ENCODE measurements at places on chromosomes 7 and 10.

GRCh38 chr7:6451224-6451705, 3.5 kb upstream of the DAGLB start:
- no peak for DNase-seq

- no peak for DNase-seq
These were observed 271.9 kb downstream of the ADARB2 start for GRCh38 chr10:1465418-1465911.

DNA sequence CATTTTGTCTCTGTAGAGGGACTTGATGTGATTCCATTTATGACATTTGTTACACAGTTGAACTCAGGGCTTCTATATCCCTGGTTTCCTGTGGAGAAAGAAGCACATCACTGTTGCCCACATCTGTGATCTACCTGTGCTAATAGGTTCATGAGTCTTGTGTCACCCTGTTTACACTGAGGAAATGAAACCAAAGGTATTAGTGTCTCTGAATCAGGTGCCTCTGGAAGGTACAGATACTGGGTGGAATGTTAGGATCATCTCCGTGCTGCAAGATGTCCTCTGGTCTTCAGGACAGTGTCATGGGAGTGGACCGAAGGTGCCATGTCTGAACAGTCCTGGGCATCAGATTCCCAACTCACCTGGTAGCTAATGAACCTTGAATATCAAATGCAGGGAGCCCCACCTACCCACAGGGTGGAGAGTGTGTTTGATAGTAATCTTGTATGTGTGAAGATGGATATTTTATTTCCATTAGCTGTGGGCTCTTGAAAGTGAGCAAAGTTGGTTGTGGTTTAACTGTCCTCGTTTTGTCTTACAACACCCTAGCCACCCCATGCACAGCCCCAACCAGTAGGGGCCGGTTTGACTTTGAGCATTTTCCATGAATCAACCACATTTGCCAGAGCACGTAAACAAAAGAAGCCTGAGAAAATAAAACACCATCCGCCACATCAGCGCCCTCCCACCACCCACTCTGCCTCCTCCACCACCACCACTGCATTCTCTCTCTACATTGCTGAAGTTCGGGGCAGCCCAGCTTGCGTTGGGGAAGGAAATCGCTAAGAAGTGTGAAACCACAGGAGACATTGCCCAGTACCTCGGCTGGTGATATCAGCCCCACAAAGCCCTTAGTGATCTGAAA, 40.7 kb downstream of the TARP start:
- no peak for DNase-seq

- DNase-seq = no peak
These were observed 10.7 kb upstream of the IDI2 start for GRCh38 chr10:1036341-1036791.

GRCh38 chr7:26562841-26563240, 271.2 kb downstream of the SNX10 start:
- DNase-seq = no peak

DNA sequence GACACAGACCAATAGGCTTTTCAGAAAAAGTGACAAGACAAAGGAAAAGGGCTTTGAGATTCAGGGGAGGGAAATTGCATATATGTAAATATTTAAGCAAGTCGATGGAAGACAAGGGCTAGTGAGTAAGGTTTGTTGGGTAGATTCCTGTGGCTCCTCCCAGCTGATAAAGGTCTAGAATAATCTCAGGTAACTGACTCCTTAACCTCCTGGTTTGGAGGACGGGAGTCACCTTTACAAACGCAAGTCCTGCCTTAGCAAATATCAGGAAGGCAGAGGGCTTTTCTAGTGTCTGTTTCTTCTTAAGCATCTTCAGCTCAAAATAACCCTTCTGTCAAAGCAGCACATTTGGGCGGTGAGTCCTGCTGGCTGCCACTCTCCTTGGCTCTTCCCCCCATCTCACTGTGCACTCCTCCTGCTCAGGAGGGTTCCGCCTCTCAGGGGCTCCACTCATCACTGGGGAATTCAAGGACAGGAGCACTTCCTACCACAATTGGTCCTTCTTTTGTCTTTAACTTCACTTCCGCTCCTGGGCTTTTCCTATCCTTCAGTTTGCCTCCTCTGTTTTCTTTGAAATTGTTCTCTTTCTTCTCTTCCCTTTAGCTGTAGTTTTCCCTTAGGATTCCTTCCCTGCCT, 496.3 kb upstream of the KLF6 start:
- no peak for DNase-seq

DNA sequence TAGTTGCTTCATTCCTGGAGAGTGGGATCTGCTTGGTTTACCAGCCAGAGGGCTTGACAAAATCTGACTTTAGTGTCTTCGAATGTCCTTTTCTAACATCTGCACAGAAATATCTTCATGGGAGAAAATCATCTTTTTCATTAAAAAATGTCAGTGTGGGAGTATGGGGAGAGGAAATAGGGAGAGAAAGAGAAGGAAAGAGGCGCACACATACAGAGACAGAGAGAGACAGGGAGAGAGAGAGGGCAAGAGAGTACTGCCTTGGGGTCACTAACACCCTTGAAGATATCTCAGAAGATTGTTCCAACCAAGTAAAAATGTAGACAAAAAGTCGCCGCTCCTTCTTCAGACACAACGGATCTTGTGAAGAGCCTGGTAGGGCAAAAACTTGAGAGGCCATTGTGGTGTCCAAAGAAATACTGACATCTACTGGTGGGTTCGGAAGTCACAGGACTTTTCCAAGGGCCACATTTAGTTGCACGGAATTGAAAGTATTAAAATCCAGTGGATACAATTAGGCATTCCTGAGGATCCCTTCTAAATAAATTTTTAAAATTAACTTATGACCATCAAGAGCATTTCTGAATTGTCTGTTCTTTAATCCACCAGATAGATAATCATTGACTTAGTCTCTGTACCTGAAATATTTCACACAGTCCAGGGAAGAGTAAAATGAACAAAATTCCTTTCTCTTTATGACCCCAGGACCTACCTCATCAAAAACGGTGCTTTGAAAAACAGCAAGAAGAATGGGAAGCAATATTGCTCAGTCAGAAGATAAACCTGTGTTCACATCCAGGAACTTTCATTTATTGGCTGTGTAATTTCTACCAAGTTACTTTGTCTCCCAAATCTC, 29.7 kb downstream of the VIM start:
- peak; percentile 85 for DNase-seq

GRCh38 chr10:117391436-117392205, 16.4 kb upstream of the PDZD8 start:
- peak; percentile 40 for DNase-seq

DNA sequence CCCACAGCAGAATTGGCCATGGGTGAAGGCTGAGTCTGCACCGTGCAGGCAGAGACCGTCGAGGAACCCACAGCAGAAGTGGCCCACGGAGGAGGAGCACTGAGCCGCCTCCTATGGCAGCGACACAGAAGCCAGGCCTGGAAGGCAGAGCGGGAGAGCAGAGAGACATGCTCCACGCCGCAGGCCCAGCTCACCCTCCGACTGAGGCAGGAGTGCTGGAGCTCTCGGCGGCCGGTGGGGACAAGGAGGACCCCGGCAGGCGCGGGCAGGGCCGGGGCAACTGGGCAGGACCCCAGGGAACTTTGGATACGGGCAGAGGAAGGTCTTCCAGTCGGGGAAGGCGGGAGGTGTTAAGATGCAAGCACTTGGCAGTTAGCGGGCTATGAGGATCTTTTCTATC, 420.4 kb downstream of the DNAJB6 start:
- DNase-seq = no peak

DNA sequence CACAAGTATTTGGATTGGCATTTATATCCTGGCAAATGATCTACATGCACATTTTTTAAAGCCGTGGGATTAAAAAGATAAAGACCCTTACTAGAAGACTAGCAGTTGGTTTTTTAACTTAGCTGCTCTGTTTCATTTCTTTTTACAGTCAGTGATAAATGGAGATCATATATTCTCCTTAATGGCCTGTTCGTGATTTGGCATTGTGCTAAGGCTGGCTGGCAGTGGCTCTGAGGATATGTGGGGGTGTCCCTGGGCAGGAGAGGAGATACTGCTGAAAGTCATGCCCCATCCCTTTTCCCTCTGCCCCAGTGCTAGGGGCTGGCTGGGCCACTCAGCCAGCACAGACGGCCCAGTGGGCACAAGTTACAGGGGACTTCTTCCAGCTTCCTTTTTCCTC, 341.7 kb downstream of the PRPF18 start:
- DNase-seq = no peak

DNA sequence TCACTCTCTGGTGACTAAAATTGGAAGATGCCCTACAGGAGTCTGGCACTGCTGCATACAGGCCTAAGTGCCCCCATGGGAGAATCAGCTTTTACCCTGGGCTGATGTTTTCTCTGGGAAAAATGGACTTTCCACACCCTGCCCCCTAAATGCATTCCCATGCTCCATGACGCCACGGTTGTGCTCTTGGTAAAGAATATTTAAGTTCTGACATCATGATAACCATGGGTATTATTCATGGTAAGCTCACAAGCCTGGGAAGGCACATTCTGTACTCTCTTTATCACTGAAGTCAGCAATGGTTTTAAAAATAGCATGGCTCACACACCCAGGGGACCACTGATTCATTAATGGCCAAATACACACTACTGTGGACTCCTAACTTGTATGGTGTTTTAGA, 43.4 kb downstream of the HIPK2 start:
- DNase-seq = peak; percentile 86

DNA sequence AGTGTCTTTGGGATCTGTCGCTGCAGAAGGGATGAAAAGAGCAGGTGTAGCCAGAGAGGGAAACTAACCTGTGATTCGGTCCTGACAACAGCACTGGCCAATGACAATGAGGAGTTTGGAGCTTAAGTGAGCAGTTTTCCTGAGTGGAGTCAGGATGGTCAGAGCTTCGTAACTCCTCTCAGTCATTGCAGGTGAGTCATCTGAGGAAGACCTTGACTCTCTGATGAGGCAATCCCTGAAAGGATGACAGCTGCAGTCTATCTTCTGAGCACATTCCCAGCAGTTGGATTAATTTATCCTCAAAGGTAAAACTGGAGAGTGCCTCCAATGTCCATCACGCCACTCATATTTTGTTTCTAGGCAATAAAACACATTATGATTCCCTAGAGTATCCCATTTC, 401.9 kb downstream of the POM121L12 start:
- DNase-seq = no peak

DNA sequence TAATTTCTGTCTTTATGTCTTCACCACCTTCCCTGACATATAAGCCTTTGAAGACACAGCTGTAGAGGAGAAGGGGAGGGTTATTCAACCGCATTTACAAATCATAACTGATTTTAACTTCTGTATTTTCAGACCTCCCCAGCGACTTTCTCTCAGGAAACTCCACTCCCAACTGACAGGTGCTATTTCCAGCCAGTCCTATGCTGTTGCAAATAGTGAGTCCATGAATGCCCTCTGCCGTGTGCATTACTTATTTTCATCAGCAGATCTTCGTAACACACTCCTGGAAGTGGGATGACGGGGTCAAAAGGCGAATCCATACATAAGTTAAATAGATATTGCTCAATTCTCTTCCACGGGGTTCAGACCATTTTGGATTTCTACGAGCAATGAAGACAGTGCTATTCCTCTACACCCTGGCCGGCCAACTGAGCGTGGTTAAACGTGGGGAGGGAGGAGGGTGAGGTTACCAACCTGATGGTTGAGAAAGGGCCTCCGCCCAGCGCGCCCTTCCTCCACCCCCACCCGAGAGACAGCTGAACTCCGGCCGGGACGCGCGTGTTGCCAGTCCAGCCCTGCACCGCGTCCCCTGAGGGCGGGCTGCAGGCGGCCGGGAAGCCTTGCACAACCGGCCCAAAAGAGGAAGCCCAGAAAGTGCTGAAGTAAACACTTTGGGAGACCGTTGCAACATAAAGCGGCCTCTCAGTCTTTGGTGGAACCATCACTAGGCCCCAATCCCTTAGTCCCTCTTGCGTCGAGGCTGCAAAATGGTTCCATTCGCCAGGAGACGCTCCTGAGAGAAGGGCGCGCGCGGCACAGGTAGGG, at the start of gene APBB1IP:
TSS of gene APBB1IP (plus strand) at position 705 of the 825 bp plus-strand sequence. CDS start 53,986 bp downstream, outside the sequence.
- DNase-seq = peak; percentile 72

- DNase-seq = no peak
These were observed 33.4 kb downstream of the RHOBTB1 start for GRCh38 chr10:60910543-60910942.

GRCh38 chr7:139656387-139656786, 121.4 kb downstream of the HIPK2 start:
- DNase-seq = no peak

DNA sequence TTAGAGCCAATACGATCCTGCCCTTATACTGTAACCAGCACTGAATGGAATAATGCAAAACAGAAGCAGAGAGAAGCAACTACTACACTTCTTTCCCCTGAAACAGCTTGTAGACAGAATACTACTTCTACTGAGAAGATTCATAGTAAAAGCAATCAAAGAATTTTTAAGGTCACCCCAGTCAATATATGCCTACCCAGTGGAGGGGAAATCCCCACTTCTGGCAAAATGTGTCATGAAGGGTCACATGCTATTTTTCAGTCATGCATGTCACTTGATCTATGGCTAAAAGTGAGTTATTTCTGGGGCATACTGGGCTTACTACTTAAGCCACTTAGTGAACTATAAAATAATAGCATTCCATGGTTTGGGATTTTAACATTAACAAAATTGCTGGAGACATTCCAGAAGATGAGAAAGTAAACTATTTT, 25.6 kb downstream of the IRF5 start:
- DNase-seq = no peak

DNA sequence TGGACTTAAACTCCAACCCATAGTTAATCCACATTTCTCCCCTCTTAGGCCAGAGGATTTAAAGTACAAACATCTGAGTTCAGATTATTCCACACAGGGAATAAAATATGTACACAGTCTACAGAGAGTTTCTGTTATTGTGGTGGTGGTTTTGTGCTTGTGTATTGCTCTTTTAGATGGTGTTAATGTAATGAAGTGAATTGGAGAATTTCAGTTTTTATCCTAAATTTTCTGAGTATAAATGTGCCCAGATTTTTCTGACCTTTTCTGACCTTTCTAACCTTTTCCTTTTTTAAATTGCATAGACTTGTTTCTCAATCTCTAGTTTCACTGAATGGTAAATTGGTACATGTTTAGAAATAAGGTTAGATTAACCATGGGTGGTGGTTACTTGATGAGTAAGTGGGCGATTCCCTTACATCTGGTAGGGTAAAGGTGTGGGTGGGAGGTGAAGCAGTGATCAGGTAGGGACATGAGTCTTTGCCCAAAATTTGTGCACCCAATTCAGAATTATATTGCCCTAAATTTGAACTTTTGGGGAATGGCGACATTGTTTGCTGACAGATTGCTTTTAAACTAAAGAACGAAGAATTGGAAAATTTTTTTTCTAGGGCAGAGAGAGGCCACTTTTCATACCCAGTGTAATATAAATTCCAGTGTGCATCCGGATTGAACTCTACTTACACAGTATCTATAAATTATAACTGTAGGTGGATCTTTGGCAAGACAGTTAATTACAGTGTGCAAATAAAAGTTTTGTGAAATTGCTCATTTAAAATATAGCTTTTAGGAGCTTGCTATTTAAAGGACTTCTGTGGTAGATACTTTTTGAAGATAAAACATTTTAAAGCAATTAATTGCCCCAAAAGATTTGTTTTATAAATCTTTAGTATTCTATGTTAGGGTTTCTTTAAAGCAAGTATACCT, 62.2 kb downstream of the ST7 start:
- DNase-seq = no peak

- no peak for DNase-seq
These were observed 24.9 kb upstream of the NPS start for GRCh38 chr10:127524229-127524628.

GRCh38 chr10:70540089-70540788, 61.7 kb downstream of the PALD1 start:
- no peak for DNase-seq
